Stimulated activated CD4-positive, alpha-beta T cell treated with anti-CD3 and anti-CD28 coated beads, Interleukin-4, amount 100 ng/mL, for 4 hours (primary cell): ENCODE measurements at places on chromosomes 6 and 20.

DNA sequence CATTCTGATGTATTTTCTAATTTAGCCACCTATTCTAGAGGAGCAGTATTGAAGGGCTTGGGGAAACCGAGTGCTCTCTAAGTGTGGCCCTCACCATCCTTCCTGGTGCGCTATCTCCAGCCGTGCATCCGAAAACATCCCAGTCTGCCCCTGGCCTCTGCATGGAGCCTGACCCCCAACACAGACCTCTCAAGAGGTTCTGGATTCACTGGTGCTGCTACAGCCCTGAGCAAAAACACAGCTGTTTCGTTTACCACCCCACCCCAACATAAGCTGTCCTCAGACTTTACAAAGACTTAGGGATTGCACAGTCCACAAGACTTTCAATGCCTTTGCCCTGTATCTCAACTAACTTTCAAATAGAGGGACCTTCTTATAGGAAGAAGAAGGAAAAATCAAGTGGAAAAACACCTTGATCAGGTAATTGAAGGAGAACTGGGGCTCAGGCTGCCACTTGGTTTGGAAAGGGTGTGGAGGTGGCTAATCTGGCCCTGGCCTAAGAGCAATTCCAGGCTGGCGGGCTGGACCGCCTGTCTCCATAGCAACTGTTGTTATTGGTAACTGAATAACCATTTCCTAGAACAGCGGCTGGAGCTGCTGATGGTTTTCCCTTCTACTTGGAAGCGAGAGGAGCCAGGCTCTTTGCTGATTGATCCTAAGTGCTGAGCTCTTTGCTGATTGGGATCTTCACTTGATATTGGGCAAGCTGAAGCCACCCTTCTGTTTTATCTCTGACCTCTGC, 90.2 kb upstream of the TOX2 start:
- DNase-seq: no peak

GRCh38 chr6:151647976-151648639, 154.3 kb downstream of the CCDC170 start:
- no peak for DNase-seq

DNA sequence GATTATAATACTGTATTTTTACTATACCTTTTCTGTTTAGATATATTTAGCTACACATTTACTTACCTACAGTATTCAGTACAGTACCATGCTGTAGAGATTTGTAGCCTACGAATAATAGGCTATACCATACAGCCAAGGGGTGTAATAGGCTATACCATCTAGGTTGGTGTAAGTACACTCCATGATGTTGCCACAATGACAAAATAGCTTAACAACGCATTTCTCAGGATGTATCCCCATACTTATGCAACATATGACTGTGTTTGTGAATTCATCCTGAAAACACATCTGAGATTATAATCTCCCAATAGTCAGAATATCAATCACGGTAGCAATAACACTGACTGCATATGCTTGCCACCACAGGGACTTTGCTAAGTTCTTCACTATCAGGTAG, 20.7 kb downstream of the B4GALT5 start:
- no peak for DNase-seq

- DNase-seq: peak; percentile 87
These were observed 477 bp upstream of the LZTS3 start for GRCh38 chr20:3173610-3174441.

DNA sequence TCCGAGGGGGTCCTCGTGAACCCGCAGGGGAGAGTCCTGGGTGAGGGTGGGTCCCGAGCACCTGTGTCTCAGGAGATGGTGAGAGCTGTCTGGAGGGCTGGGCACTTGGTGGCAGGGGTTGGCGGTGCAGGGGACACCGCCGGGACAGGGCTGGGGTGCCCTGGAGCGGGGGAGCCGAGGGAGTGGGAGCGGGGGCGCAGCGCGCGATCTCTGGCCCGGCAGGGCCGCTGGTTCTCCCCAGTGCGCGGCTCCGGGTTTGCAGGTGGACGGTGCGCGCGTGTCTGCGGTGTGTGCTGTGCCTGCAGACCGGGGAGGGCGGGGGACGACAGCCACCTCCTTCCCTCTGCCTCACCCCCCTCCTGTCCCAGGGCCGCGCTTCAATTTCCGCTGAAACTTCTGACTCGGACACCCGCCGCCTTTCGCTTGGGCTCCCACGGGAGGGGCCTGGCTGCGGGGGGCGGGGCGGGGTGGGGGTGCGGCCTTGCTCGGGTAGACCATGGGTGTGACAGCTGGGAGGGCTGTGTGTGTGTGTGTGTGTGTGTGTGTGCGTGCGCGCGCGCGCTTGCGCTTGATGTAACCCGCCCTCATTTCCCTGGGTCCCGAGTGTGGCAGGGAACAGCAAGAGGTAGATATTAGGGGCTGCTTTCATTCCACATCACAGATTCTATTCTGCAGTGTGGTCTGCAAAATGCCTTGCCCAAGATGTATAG, 1.2 kb downstream of the TRIB3 start:
- peak; percentile 61 for DNase-seq

- DNase-seq: no peak
These were observed 12.4 kb downstream of the MAP1LC3A start for GRCh38 chr20:34570859-34571306.

- no peak for DNase-seq
These were observed 7.5 kb upstream of the DST start for GRCh38 chr6:56650191-56650590.

GRCh38 chr20:37378785-37379598, 33.1 kb downstream of the SRC start:
- DNase-seq: no peak

- DNase-seq: no peak
These were observed 79.3 kb downstream of the SLC35F1 start for GRCh38 chr6:117986396-117986795.

- no peak for DNase-seq
These were observed 101.1 kb downstream of the YTHDF1 start for GRCh38 chr20:63114693-63115311.

DNA sequence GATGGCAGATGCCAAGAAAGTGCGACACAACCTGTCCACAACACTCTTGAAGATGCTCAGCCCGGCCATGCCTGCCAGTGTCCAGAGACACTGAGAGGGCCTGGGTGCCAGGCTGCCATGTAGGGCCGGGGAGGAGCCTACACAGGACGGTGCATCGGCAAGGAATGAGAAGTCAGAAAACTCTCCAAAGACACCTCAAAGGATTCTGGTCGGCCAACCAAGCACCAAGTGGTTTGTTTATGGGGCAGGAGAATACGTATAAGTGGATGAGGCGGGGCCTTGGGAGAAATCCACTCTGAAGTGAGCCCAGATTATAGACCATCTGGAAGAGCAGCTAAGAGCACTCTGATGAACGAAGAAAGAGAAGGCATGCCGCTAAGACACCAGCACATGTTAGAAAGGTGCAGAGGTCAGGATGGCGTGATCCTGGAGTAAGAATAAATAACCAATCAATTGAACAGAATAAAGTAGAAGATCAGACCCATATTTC, 120.7 kb upstream of the FOXQ1 start:
- DNase-seq: no peak

GRCh38 chr6:701700-702479, 9.0 kb upstream of the EXOC2 start:
- DNase-seq: no peak

DNA sequence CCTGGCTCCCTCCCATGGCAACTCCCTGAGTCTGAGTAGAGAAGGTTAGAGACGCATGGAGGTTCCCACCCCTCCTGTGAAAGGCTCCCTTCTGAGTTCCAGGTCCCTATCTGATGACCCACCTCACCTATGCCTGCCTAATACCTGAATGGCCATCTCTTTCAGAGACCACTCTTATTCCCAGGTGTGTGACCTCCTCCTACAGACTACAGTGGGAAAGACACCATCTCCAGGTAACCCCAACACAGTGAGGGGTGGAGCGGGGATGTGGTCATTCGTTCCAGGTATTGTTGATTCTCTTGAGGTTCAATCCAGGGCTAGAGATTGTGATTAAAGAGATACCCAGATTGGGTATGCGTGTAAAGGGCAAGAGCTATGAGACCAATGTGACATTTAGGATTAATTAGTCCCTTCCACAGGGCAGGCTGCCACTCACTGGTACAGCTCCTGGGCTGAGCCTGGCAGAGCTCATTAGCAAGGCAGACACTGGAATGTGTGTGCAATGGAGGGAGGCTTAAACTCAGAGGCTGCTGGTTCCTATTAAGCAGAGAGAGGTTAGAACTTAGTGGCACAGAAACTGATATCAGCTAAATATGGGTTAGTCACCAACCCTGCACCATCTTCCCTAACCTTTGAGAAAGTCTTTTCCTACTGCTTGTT, 46.5 kb upstream of the IER3 start:
- no peak for DNase-seq

DNA sequence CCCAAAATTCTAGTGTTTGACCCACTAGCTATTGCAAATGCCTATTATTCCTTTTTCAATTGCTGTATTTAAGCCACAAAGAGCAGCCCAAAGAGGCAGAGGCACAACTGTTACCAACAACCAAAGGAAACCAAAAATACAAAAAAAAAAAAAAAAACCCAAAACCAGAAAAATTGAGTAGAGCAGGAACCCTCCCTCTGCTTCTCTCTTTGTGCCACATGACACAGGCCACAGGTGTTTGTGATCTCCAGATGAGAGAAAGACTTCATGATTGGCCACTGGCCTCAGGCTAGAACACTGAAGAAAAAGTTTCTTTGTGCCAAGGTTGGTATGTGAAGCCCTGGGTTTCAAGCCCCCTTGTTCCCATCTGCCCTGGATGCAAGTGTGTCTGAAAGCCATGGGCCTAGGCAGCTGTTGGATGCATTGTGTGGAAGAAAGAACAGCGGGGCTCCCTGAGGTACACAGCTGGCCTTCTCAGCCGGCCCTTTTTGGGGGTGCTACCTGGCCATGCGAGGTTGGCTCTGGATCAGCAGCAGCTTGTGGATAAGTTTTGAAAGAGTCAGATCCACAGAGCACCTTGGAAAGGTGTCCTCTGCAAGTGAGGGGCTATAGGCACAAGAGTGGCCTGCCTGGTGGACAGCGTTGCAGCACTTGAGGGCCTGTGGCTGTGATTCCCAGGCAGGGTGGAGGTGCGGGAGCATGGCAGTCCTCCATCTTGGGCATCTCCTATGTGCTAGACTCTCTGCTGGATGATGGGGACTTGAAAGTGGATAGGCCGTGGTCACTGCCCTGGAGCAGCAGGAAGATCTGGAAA, 204.5 kb downstream of the ZDHHC14 start:
- DNase-seq: no peak

GRCh38 chr6:35190306-35190705, 23.4 kb upstream of the SCUBE3 start:
- DNase-seq: no peak

DNA sequence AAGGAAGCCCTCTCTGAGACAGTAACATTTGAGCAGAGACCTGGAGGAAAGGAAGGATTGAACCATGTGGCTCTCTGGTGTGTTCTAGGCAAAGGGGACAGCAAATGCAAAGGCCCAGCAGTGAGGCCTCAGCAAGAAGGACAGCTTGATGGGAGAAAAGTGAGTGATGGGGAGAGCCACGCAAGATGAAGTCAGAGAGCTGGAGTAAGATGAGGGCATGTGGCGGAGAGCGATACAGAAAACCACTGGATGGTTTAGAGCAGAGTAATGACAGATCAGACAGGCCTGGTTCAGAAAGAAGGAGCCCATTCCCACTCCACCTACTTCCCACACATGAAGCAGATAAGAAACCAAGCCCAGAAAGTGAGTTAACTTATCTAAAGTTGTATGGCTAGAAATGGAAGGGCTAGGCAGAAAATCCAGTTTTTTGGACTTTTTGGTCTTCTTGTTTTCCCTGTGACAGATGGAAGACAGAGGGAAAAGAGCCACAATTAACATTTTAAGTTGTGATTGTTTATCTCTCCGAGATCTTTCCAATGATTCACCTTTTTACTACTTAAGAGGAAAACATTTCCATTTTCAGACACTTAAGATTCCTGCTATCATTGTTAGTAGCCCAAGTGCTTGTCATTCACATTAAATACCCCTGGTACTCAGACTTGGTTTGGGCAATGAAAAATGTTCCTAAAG, 723 bp upstream of the SNPH start:
- no peak for DNase-seq

GRCh38 chr6:137954253-137954652, 87.2 kb downstream of the TNFAIP3 start:
- DNase-seq: no peak

DNA sequence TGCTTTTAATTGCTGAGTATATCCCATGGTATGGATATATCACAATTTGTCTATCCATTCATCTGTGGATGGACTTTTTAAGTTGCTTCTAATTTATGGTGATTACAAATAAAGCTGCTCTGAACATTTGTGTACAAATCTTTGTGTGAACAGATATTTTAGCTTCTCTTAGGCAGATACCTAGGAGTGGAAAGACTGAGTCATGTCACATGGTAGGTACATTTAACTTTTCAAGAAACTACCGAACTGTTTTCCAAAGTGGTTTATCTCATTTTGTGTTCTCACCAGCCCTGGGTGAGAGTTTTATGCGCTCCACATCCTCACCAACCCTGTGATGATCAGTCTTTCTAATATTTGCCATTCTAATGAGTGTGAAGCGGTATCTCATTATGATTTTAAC, 31.0 kb upstream of the ZNFX1 start:
- no peak for DNase-seq

DNA sequence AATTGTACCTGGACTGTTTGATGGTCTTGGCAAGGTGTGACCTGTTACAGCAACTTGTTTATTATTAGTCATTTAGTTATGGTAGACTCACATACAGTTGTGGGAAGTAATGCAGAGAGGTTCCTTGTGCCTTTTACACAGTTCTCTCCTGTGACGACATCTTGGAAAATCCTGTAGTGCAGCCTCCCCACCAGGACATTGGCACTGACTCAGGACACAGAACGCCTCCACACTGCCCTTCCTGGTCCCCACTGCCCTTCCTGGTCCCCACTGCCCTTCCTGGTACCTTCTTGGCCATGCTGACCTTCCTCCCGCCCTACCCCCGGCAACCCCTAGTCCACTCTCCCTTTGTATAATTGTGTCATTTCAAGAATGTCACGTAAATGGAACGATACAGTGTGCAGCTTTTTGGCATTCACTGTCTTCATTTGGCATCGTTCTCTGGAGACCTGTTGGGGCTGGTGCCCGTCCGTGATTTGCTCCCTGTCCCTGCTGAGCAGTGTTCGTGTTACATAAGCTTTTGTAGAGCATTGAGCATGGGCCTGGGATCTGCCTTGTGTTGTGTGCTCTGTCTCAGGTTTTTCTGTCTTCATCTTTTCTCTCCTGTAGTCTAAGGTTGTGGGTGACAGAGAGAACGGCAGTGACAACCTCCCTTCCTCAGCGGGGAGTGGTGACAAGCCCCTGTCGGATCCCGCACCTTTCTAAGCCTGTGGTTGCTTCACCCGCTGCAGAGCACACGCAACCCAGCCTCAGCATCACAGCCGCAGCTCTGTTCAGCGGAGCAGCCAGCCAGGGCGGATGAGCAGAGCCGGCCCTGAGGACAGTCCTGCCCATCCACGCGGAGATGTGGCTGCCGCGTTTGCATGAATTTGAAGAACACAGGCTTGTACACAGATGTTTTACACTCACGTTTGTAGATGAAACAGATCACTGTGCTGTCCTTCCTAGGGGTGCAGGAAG, 5.4 kb upstream of the DNAJC5 start:
- no peak for DNase-seq
